ENCODE measurements at places on chromosomes 4 and X.

GRCh38 chrX:71941145-71941544 is 30.5 kb downstream of the NHSL2 start:
- no peak for DNase-seq

DNA sequence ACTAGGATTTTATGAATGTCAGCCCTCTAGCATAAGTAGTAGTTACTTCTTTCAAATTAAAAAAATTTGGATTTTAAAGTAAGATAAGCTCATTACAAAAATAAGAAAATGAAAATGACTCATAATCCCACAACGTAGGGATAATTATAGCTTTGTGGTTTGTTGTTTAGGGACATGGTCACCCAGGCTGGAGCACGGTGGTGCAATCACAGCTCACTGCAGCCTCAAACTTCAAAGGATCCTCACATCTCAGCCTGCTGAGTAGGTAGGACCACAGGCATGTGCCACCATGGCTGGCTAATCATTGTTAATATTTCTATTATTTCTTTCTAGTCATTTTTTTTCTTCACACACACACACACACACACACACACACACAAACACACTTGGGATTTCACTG is 57.6 kb downstream of the PLAC1 start:
- DNase-seq = no peak

- no peak for DNase-seq
Observed at GRCh38 chr4:48093991-48094416, 40.0 kb downstream of the TXK start.

DNA sequence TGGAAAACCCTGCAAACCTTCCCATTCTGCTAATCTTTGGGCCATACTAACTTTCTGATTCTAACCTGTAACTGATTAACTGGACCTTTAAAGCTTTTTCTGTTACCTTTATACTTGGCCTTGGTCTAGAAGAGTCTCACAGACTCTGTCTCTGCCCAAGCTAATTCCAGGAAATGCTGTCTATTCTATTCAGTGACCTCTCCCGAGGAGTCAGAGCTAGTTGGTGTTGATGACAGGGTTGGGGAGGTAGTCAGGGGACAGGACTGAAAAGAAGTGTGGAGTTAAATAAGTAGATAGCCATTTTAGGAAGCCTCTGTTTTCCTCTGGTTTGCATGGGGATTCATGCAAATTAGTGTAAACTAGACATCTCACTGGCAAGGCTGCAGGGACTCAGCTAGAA is 429.5 kb downstream of the GRID2 start:
- DNase-seq = no peak

DNA sequence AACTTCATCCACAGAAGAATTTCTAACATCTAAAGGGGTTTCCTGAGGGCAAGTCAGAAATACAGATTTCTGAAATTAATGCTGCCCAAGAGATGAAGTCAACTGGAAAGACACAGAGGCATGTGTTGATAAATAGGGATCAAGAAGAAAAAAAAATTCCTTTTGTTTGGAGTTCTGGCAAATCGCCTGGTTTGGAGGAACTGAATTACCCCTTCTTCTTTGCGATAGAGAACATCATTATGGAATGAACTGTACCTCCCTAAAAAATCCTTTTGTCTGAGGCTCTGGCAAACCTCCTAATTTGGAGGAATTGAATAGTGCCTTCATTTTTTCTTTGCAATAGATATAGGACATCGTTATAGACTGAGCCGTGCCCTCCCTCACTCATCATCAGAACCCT is 200.9 kb downstream of the DHRSX start:
- no peak for DNase-seq

DNA sequence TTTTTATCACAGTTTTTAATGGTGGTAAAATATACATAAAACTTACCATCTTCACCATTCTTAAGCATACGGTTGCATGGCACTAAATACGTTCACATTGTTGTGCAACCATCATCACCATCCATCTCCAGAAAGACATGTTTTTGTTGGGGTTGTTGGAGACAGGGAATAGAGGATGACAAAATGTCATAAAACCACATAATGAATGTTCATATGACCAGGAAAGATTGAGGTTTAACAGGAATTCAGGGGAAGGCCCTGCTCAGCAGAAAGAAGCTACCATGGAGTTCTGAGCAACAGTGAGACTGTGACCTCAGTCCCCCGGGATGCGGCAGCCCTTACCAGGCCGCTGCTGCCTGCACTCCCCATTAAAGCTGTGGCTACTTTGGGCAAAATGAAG is 63.9 kb upstream of the TRIM2 start:
- DNase-seq = no peak

DNA sequence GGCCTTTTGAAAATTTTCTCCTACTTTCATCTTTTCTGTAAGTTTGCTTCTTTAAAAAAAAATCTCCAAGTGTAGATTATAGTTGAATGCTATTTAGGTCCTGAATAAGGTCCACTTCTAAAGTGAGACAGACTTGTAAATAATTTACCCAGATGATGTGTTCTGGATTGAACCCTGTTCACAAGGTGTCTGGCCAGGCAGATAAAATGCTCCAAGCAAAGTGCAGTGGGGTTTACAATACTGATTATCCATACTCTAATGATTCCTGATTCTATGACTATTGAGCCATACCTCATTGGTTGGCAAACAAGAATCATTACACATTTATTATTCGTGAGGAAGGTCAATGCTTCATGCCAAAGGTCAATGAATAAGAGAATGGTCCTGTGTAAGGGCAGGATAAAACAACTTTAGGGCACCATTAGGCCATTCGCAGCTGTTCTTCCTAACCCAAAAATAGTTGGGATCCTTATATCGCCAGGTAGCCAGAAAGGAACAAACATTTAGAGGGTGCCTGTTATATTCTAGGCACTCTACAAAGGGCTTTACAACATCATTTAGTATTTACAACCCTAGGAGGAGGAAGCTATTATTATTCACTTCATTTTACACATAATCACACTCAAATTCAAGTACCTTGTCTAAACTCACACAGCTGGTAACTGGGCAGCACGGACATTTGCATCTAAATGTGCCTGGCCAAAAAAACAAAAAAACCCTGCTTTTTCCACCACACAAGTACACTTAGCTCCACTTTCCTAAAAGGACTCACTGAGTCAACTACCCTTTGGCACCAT is 18.6 kb upstream of the SAT1 start:
- DNase-seq = no peak

DNA sequence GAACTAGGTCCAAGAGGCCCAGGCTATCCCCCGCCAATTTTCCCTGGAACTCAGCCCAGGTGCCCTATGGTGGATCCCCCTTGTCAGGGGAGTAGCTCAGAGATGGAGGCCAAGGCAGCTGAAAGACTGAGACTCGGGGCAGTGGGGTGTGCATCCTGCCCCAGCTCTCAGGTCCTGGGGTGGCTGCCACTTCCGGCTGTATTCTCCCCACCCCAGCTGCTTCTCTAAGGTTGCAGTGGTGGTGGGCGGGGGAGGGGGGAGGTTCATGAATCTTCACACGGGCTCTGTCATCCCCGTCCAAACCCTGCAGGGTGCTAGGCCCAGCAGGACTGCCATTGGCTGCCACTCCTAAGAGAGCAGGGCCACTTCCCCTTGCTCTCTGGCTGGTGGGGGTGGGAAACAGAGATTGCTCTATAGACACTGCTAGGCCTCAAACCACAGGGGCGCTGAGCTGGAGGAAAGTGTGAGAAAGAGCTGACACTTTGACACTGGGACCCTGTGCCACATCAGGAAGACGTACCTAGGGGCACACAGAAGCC is 1.5 kb downstream of the SASH3 start:
- DNase-seq = peak; percentile 76

- no peak for DNase-seq
Observed at GRCh38 chrX:12301288-12301687, 163.0 kb downstream of the FRMPD4 start.

DNA sequence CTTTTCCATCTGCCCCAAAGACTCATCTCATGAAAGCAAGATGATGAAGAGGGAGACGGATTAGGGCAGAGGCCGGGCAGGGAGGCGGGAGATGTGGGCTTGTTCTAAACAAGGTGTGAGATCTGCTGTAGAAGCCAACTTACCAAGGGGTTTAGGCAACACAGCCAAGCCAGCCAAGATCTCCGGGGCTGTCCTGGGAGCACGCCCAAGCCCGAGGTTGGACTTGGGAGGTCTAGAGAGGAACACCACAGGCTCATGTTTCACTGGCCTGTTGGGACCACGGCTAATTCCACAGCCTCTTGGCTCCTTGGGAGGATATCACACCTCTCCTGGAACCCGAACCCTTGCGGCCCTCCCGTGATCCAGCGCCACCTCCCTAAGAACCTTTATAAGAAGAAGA is 171.4 kb downstream of the CRLF2 start:
- DNase-seq = no peak

DNA sequence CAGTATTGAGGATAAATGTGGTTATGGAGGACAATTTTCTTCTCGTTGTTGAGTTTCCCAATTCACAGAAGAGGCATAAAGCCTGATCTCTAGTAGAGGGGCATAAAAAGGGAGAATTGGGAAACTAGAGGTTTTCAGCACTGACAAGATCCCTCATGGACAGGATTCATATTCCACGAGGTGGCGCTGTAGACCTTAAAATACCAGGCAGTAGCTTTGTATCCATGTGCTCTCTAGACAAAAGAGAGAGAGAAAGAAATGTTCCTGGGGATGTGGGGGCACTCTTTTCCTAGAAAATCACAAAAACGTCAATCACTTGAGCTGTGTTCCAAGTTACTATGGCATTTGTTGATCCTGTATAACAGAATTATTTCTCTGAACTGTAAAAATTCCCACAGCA is 128.3 kb downstream of the MAGEE1 start:
- DNase-seq = no peak

DNA sequence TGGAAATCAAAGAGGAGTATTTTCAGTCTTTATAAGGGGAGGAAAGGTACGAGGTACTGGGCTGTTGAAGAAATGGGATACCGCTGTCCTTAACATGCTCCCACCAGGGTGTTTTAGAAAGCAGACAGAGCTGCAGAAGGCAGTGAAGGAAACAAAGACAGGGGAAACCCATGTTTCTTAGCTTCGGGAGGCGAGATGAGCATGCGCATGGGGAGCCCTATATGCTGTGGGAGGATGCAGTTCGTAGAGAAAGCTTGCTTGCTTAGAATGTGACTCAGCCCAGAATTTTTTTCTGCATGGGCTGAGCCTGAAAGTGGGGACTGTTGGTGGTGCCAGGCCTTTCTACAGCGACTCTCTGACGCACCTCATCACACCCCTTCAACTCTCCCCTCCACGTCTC is 28.8 kb upstream of the SCOC start:
- DNase-seq = no peak

DNA sequence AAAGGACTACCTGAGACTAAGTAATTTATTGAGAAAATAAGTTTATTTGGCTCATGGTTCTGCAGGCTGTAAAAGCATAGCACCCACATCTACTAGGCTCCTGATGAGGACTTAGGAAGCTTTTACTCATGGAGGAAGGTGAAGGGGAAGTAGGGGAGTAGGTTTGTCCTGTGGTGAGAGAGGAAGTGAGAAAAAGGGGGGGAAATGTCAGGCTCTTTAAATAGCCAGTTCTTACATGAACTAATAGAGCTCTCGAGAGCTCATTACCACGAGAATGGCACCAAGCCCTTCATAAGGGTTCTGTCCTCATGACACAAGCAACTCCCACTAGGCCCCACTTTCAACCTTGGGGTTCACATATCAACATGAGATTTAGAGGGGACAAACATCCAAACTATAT is 125.5 kb upstream of the NRK start:
- DNase-seq = no peak

- no peak for DNase-seq
Observed at GRCh38 chr4:11134705-11135104, 294.0 kb downstream of the HS3ST1 start.

DNA sequence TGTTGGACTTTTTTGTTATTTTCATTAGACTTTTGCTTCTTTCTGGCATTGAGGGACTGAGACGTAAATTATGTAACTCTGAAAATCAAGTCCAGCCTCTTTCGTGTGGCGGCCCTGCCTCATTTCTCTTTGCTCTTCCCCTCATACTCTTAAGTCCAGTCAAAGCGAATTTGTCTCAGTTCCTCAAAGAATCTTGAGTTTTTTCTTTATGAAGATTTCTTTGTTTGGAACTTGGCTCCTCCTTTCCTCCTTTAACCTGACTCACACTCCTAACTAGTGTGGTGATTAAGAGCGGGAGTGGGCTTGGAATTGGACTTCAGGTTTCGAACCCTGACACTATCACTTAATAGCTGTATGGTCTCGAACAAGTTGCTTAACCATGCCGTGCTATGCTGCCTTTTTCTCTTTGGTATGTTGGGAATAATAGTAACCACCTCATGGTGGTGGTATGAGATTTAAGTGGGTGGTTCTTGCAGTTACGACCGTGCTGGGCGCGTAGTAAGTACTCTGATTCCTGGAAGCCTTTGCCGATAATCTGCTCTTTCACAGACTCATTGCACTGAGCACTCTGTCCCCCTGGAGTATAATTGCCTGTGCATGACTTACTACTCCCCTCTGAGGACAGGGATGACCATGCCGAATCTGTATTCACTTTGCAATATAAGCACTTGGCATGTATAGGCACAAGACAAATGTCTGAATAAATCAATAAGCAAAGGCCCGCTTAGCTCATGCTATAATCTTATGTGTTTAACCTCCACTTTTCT is 19.1 kb downstream of the FNIP2 start:
- no peak for DNase-seq

DNA sequence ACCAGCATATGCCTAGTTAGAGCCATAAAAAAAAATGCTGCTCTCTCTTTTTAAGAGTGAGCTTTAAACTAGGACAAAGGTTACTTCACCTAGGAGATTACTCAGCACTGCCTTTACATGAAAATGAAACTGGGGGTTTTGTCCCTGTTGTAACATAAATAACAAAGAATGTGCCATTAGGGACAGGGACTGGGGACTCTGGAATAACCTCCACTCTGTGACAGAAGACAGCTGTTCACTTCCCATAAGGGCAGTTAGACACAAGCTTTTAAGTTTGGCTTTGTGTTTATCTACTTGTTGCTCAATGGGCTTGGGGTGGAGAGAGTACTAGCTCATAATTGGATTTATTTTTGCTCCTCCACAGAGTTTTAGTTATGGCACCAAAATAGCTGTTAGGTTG is 11.9 kb downstream of the ENPEP start:
- DNase-seq = no peak

- DNase-seq = no peak
Observed at GRCh38 chr4:85697854-85698253, 222.9 kb downstream of the ARHGAP24 start.

- no peak for DNase-seq
Observed at GRCh38 chrX:108456971-108457477, 17.4 kb downstream of the COL4A5 start.

DNA sequence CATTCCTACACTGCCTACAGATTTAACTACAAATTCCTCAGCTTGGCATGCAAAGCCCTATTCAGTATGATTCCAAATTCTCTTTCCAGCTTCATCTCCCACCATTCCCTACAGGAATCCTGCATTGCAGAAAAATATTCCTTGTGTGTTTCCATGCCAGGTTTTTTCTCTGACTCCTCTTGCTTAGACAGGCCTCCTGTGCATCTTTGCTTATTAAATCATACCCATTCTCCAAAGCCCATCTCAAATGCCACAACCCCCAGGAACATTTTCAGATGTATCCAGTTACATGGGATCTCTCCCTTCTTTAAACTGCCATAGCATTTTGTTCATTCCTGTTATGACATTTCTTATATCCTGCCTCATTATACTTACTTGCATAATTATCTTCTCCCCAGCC is 106.4 kb upstream of the GRIA3 start:
- no peak for DNase-seq

- no peak for DNase-seq
Observed at GRCh38 chrX:31572360-31572759, 500.5 kb upstream of the FTHL17 start.

- peak; percentile 36 for DNase-seq
Observed at GRCh38 chr4:4430492-4431195, 43.7 kb downstream of the NSG1 start.

GRCh38 chrX:55663584-55663983 is 40.4 kb downstream of the FOXR2 start:
- DNase-seq = no peak
